SW 1271 (cell line): ENCODE measurements at places on chromosomes 2 and 18.

DNA sequence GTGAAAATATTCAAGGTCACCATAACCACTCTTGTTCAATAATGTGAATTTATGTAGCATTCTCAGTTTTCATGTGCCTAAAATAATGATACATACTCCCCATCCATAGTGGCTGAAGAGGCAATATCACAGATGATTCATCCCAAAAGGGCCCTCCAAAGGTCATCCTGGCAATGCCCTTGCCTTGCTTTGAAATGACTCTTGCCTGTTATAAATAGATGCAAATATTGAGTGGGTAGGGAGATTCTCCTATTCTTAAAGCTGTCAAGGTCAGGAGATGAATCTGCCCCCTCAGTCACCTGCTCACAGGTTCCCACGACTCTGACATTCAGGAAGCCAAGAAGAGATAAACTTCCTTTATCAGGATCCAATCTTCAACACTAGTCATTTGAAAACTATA is 490.5 kb downstream of the TNS1 start:
- no peak for DNase-seq

DNA sequence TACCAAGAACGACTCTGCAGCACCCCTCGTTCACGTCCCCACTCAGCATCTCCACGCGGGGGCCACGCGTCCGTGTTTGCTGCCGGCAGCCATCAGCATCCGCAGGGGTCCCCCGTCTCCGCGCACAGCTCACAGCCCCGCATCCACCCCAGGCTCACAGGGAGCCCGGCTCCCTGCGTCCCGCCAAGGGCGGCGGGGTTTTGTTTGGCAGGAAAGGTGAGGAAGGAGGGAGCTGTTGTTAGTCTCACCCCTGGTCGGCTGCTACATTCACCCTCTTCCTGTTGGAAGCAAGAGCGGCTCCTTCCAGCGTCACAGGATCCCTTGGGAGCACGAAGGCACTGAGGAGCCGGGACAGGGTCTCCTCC is 131.0 kb upstream of the CTDP1 start:
- no peak for DNase-seq

DNA sequence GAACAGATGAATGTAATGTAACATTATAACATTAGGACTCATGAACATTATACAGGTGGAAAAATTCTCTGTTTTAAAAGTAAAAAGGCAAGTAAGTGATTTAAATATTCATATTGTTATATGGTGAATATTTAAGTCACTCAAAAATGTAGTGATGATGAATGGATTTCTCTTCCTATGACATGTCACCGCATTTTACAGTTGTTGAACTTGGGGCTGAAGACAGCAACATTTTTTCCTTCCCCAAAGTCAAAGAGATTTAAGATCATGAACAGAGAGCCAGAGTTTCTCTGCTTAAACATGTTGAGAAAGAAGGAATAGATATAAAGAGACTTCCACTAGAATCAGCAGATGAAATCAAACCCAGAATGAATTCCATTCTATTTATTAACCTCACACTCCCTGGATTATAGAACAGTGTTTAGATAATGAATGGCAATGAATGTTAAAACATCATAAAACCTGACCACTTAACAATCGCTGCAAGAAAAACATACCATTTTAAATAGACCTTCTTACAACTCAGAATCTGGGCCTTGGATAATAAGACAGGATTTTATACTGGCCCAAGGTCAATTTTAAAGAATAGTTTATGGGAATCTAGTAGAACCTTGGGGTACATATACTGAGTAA is 163.6 kb upstream of the SIX2 start:
- DNase-seq = no peak

DNA sequence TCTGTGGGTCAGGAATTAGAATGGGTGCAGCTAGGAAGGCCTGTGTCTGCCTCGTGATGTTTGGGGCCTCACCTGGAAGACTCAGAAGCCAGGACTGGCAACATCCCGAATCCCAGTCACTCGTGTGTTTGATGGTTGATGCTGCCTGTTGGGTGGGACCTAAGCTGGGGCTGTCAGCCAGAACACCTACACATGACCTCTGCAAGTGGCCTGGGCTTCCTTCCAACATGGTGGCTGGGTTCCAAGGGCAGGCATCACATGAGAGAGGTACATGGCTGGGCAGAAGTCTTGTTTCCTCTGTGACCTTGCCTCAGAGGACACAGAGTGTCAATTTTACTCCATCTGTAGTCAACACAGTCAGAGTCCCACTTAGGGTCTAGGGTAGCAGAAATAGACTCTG is 177.8 kb downstream of the GBX2 start:
- no peak for DNase-seq

GRCh38 chr2:150332383-150332782 is 155.1 kb downstream of the RND3 start:
- no peak for DNase-seq

GRCh38 chr2:117379928-117380327 is 434.6 kb upstream of the DDX18 start:
- no peak for DNase-seq

DNA sequence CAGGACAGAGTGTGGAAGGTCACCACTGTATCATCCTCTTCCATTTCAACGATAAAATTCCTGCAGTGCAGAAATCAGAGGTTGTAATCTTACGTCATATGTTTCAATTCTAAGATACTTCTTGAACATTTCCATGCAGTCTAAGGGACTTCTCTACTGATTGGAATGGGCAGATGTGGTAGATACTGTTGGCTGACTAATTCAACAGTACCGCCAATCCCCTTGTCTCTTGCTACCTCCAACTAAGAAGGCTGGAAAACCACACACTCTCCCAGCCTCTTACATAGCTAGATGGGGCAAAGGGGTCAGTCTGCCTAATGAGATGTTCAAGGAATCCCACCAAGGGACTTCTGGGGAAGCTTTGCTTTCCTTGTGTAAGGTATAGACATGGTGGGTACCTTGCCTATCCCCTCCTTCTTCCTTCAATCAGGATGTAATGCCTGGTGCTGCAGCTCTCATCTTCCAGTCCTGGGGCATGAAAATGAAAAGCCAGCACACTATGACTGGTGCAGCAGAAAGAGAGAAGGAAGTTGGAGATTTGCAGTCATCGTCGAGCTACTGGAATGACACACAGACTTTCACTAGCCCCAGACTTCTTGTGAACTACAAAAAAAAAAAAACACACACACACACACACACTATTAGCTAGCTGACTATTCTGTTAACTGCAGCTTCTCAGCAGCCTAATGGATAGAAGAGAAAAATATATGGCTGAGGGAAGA is 84.1 kb downstream of the ALPK2 start:
- DNase-seq = no peak

DNA sequence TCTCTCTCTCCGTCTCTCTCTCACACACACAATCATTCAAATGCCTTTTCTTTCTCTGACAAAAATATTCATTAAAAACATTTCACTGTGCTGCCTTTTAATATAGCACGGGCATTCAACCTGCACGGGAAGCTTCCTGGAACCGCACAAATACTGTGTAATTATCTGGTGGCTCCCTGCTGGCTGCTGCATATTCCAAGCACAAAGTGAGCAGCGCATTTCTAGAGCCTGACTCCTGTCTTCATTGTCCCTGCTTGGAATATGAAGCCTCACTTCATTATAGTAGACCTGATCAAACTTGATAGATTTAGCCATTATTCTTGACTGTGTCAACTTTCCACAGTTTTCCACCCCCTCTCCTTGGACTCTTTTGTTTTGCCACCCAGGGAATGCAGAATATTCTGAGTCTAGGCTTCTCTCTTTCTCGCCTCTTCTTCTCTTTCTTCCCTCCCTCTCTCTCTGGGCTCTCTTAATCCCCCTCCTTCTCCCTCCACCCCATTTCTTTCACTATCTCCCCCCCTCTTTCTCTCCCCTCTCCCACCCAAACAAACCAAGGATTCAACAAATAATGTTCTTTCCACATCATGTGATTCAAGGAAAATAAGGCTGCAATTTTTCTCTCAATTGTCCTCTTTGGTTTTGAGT is 672.1 kb upstream of the FANCL start:
- DNase-seq = no peak

GRCh38 chr2:39665811-39666490 is at the start of gene TMEM178A:
Gene TMEM178A, plus strand, starts transcription at chr2:39665917. Its CDS starts 58 bp downstream, at chr2:39665975.
- no peak for DNase-seq

GRCh38 chr2:119475225-119475856 is 43.7 kb downstream of the TMEM37 start:
- no peak for DNase-seq

DNA sequence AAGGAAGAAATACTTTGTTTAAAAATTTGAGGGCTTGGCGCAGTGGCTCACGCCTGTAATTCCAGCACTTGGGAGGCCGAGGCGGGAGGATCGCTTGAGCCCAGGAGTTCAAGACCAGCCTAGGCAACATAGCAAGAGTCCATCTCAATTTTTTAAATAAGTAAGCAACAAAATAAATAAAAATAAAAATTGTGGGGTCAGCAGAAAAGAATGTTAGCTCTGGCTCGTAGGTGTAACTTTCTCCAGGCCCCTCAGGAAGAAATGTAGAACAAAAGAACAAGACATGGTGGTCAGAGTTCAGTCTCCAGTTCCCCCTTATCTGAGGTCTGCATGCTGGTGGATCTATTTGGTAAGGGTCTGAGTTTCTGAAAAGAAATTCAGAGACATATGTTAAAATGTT is 20.4 kb upstream of the PDCL3 start:
- no peak for DNase-seq

DNA sequence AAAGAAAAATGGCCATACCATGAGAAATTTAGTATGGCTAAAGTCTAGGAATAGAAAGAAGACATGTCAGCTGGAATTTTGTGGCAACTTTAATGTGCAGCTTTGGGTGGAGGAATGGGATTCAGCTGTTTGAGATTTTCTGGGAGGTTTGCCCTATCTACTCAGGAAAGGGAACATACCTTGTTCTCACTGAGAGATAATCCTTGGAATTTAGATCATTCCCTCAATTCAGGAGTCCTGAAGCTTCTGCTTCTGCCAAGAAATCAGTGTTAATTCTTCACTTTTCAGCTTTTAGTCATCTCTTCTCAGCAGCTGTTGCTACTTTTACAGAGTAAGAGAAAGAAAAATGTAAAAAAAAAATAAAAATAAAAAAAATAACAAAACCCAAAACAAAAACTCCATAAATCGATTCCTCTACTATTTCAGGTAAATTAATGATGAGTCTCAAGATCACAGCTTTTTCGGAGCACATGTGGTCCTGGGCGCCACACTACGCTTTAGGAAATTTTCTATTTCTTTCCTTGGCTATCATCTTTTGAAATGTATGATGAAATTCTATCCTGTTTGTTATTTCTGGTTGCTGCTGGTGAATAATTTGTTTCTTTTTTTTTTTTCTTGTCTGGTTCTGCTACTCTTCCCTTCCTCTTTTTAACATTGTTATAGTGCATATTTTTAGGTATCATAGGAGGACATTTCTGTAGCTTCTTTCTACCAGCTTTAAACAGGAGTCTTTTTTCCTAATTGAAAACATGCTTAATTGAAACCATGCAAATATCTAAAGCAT is 18.9 kb upstream of the BAZ2B start:
- no peak for DNase-seq

GRCh38 chr2:2238726-2239269 is 92.3 kb downstream of the MYT1L start:
- no peak for DNase-seq
